ENCODE measurements at places on chromosomes 5 and 9. TPM values are rescaled to one million over a fixed set of nuclear protein-coding genes. Genes with fewer than 3 reads are reported as not detected.

The FOXD4L4 gene
- total RNA-seq, result 0.32 TPM

The RMI1 gene
- 3.7 TPM for total RNA-seq

The PCDHGA11 gene
- total RNA-seq, result 9.8 TPM

The BICD2 gene
- total RNA-seq, result 26.5 TPM

The KIF4B gene
- total RNA-seq, result not detected

The AGPAT2 gene
- total RNA-seq, result 106 TPM

The SPOCK1 gene
- 52.0 TPM for total RNA-seq

The OMD gene
- 39.2 TPM for total RNA-seq

The CBY3 gene
- total RNA-seq, result not detected

The ECSCR gene
- total RNA-seq, result 17.4 TPM

The MEGF10 gene
- 0.48 TPM for total RNA-seq

The CTXN3 gene
- total RNA-seq, result not detected

The KLHL3 gene
- total RNA-seq, result 11.7 TPM

The LCP2 gene
- 15.4 TPM for total RNA-seq

The ZNF462 gene
- total RNA-seq, result 9.0 TPM

The DROSHA gene
- total RNA-seq, result 50.8 TPM

The SUB1 gene
- total RNA-seq, result 152 TPM

The COL23A1 gene
- total RNA-seq, result 3.3 TPM

The DOCK2 gene
- total RNA-seq, result 43.8 TPM

The SPINK6 gene
- not detected for total RNA-seq

The VLDLR gene
- 11.7 TPM for total RNA-seq

The TEK gene
- total RNA-seq, result 15.2 TPM

The SPATA31A3 gene
- total RNA-seq, result not detected

The EIF4E1B gene
- not detected for total RNA-seq

The CCDC187 gene
- not detected for total RNA-seq

The INSL6 gene
- not detected for total RNA-seq

The ANKRD55 gene
- 0.32 TPM for total RNA-seq

The GLDC gene
- total RNA-seq, result 2.6 TPM

The GAS1 gene
- 48.2 TPM for total RNA-seq

The TAF11L5 gene
- total RNA-seq, result not detected

The PRLR gene
- total RNA-seq, result 2.6 TPM

The INSL4 gene
- total RNA-seq, result not detected

The KLHL9 gene
- 34.7 TPM for total RNA-seq

The RFESD gene
- 1.6 TPM for total RNA-seq

The CRAT gene
- 35.7 TPM for total RNA-seq

The CDH9 gene
- total RNA-seq, result not detected

The FOXD4L5 gene
- total RNA-seq, result not detected

The ADAMTS2 gene
- total RNA-seq, result 51.8 TPM

The WDR31 gene
- 4.0 TPM for total RNA-seq

The FAM169A gene
- 1.6 TPM for total RNA-seq

The BTNL3 gene
- total RNA-seq, result not detected

The NIM1K gene
- 0.48 TPM for total RNA-seq

The DMRTA1 gene
- total RNA-seq, result 1.6 TPM

The CSF2 gene
- total RNA-seq, result not detected

The SPATA31A7 gene
- total RNA-seq, result not detected

The DMRT2 gene
- total RNA-seq, result 5.2 TPM

The SLC6A7 gene
- total RNA-seq, result 0.16 TPM

The ADAMTS6 gene
- total RNA-seq, result 1.4 TPM

Data from breast epithelium (tissue), 4 donors.